NCI-H2081 treated with DMSO at 0.1 percent for 48 hours (cell line): ENCODE measurements at places on chromosomes 3 and 15.

DNA sequence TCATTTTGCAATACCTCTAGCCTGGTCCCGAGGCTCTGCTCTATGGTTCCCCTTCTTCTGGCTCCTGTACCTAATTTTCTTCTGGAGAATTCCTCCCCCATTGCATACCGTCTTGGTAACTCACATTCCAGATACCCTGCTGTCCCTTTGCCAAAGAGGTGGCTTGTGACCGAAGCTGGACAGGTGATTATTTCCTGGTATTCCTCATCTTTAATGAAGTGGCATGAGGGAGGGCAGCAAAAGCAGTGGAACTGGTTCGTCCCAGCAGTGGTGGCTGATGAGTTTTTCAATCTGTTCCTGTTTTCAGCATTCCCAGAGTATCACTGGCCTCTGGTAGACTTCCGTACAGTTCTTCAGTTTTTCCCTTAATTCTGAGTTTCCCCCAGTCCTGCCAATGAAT, 186.2 kb upstream of the CADPS start:
- DNase-seq, result no peak

DNA sequence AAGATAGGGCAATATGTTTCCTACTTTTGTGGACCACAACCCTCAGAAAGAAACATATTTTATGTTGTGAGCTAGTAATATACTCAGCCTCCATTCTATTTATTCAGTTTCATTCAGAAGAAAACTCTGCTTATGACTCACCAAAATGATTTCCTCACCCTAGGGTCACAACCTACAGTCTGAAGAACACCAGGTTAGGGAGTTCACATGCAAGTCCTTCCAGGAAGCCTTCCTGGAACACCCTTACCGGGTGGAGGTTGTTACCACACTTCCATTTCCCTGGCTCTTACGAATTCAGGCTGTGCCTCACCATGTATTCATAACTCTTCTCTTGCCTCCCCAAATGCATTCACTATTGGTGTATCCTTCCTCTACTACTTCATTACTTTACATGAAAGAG, 228.0 kb upstream of the ADAMTS9 start:
- DNase-seq, result no peak

DNA sequence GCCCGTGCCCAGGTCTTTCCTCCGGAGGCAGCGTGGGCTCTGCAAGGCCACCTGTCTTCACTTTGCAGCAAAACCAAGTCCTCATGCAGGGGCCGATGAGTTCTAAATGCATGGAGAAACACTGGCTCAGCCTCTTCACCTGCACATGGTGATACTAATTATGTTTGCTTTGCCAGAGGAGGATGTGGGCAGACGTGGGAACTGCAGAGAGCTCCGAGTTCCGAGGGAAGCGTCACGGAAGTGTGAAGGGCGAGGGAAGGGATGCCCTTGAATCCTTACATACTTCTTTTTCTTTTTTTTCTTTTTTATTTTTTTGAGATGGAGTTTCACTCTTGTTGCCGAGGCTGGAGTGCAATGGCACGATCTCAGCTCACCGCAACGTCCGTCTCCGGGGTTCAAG, 74.8 kb downstream of the GABRG3 start:
- DNase-seq, result no peak

GRCh38 chr3:139758654-139759291, 81.0 kb upstream of the NMNAT3 start:
- DNase-seq, result no peak

DNA sequence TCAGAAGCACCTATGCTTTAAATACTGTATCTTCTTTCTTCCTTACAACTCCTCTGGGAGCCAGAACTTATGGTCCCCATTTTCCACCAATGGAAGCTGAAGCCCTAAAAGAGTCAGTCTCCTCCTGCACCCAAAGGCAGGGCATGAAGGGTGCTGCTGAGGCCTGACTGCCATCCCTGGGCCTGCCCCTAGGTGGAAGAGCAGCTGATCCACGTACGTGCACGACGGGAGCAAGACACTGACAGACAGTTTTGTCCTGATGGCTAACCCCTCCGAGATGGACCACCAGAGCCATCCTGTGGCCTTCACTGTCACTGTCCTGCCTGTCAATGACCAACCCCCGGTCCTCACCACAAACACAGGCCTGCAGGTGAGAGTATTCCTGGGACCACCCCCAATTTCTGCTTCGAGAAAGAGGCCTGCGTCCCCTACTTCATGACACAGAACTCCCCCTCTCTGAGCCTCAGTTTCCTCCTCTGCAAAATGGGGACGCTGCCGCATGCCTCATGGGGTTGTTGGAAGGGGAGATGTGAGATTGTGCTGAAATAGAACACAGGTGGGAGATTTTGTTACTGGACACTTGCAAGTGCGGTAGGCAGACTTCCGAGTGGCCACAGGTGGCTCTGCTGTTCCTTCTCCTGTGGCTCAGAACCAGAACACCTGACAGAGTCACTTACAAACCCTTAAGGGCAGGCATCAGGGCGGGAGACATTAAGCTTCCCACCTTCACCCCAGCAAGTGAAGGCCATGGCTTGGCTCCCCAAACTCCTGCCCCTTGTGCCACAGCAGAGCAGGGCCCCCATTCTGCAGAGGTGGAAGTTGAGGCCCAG, 175.4 kb downstream of the TBC1D2B start:
- DNase-seq, result no peak

DNA sequence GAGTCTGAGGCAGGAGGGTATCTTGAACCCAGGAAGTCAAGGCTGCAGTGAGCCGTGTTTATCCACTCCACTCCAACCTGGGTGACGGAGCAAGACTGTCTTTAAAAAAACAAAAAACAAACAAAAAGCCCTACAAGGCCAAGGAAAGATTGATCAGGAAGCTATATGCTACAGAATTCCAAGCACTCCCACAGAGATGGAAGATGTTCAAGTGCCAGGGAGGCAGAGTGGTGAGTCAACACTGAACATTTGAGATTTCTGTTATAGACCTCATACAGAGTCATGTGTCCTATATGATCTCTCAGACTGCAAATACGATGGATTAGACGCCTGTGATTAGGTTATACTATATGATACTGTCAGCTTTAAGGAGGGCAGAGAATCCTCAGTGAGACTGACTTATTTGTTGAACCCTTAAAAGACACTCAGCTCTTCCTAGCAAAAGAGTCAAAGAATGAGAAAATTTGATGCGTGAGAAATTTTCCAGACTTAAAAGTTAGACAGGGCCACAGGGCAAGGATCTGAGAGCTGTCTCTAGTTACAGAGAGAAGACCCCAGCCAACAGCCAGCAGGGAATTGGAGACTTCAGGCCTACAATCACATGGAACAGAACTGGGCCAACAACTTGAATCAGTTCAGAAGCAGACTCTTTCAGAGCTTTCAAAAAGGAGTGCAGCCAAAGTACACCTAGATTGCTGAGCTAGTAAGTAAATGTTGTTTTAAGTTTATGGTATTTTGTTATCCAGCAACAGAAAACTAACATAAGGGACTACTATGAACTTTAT, 107.6 kb downstream of the PIK3CB start:
- DNase-seq, result no peak

DNA sequence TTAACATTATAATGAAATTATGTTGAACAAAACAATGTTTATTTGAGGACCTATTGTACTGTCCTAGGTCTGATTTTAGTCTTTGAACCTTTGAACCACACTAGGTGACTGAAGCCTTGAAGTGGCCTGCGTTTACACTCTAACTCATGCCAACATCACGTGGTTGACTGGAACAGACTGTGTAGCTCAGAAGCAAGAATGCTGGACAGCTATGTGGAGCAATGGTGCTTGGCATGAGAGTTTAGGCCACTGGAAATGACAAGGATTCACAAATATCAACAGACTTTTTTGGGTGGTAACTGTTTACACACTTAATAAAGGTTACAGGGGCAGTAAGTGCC, 391.5 kb downstream of the RAP2B start:
- DNase-seq, result no peak

DNA sequence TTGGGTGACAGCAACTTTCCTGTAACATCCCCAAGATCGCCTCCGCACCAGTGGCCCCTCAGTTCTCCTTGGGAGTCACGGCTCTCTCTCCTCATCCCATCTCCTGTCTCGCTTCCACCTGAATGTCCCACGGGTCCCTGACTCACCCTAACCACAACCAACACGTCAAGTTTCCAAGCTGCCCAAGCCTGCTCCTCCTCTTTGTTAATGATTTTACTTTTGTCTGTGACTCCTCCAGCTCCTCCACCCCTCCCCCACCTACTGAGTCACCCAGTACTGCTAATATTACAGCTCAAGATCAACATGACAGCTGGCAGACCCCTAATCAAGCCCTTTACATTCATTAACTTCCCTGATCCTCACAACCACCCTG, 39.3 kb downstream of the BDH1 start:
- no peak for DNase-seq
